Kidney (tissue), 22 donors: ENCODE measurements at places on chromosomes 1 and 21. TPM values are rescaled to one million over a fixed set of nuclear protein-coding genes. Genes with fewer than 3 reads are reported as not detected.

GRCh38 chr1:183840140-183840539, 35.2 kb downstream of the RGL1 start:
- H3K36me3 ChIP-seq: no peaks in the 10 kb centered on the region
- H3K27ac ChIP-seq: no peak overlapping the region
- no peak overlapping the region for H3K4me3 ChIP-seq
- no peak for DNase-seq
- H3K4me1 ChIP-seq: peaks cover 11% of the 10 kb centered on the region
- no peaks in the 10 kb centered on the region for H3K27me3 ChIP-seq

GRCh38 chr1:42214447-42214871, 49.9 kb upstream of the GUCA2A start:
- H3K27me3 ChIP-seq: no peaks in the 10 kb centered on the region
- no peak overlapping the region for H3K27ac ChIP-seq
- no peak for DNase-seq
- no peaks in the 10 kb centered on the region for H3K4me1 ChIP-seq
- H3K36me3 ChIP-seq: no peaks in the 10 kb centered on the region
- no peak overlapping the region for H3K4me3 ChIP-seq

DNA sequence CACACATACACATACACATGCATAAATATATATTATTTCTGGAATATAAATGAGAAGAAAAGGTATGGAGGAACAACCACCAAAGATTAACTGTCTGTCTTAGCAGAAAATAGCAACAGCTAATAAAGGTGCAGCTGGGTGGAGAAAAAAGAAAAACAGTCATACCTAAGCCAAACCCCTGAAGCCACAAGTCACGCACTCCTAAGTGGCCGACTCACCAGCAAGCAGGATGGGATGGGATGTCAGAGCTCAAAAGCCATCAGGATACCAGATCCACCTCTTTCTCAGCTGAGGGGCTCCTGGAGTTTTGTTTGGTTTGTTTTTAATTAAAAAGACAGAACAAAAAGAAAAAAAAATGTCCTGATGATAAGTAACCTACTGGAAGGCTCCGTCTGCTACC, 64.7 kb upstream of the HIVEP3 start:
- H3K4me1 ChIP-seq: no peaks in the 10 kb centered on the region
- no peaks in the 10 kb centered on the region for H3K27me3 ChIP-seq
- no peak overlapping the region for H3K4me3 ChIP-seq
- DNase-seq: no peak
- H3K27ac ChIP-seq: no peak overlapping the region
- H3K36me3 ChIP-seq: no peaks in the 10 kb centered on the region

DNA sequence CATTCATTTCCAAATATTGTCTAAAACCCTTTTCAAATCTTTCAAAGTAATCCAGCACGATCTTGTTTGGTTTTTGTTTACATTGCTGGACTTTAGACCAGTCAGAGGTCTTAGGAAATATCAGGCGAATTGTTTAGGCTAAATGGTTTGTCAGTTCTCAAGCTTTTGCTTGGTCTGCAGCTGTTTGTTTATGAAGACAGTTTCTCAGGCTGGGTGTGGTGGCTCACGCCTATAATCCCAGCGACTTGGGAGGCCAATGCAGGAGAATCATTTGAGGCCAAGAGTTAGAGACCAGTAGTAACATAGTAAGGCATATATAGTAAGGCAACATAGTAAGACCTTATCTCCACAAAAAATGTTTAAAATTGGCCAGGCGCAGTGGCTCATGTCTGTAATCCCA, 77.5 kb downstream of the DNTTIP2 start:
- H3K4me1 ChIP-seq: no peaks in the 10 kb centered on the region
- no peak overlapping the region for H3K4me3 ChIP-seq

GRCh38 chr1:52253421-52253820, 111.5 kb downstream of the ZFYVE9 start:
- no peak for DNase-seq
- no peaks in the 10 kb centered on the region for H3K4me1 ChIP-seq
- H3K27me3 ChIP-seq: no peaks in the 10 kb centered on the region
- H3K27ac ChIP-seq: no peak overlapping the region
- H3K36me3 ChIP-seq: no peaks in the 10 kb centered on the region
- H3K4me3 ChIP-seq: no peak overlapping the region

- H3K36me3 ChIP-seq: no peaks in the 10 kb centered on the region
- no peak for DNase-seq
- no peak overlapping the region for H3K27ac ChIP-seq
- H3K4me3 ChIP-seq: no peak overlapping the region
- no peaks in the 10 kb centered on the region for H3K27me3 ChIP-seq
- no peaks in the 10 kb centered on the region for H3K4me1 ChIP-seq
Observed at GRCh38 chr1:184640505-184640904, 114.2 kb downstream of the EDEM3 start.

DNA sequence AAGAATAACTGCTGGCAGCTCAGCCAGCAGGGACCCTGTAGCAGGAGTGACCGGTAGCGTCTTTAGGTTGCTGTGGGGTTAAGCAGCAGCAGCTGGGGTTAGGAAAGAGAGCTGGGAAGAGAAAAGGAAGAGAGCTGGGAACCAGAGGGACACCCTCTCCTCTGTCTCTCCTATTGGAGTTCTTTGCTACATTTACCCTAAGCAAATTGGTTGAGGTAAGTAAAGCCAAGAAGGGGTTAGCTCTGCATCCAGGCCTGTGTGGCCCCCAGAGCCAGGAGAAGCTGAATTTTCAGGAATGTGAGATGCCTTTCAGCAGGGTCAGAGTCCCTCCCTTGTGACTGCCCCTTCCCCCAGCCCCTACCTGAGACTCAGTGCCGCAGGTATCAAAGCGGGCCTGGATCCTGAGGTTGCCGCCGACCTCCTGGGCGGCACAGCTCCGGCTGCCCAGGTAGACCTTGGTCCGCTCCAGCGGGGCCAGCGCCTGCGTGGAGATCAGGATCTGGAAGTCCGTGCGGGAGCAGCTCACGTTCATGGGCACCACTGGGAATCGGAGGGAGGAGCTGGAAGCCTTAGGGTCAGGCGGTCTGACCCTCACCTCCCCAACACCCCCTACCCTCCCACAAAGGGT, 16.4 kb downstream of the CDCP2 start:
- H3K4me1 ChIP-seq: peaks cover 5% of the 10 kb centered on the region
- no peak for DNase-seq
- no peak overlapping the region for H3K4me3 ChIP-seq
- no peaks in the 10 kb centered on the region for H3K36me3 ChIP-seq

GRCh38 chr1:4975856-4976255, 321.4 kb downstream of the AJAP1 start:
- H3K27me3 ChIP-seq: no peaks in the 10 kb centered on the region
- H3K27ac ChIP-seq: no peak overlapping the region
- H3K4me3 ChIP-seq: no peak overlapping the region
- no peaks in the 10 kb centered on the region for H3K36me3 ChIP-seq
- no peaks in the 10 kb centered on the region for H3K4me1 ChIP-seq
- DNase-seq: no peak

GRCh38 chr1:108551137-108551862, 8.6 kb upstream of the EEIG2 start:
- H3K27ac ChIP-seq: no peak overlapping the region
- no peaks in the 10 kb centered on the region for H3K4me1 ChIP-seq
- H3K36me3 ChIP-seq: no peaks in the 10 kb centered on the region
- no peak for DNase-seq

GRCh38 chr1:79662596-79662995, 656.1 kb upstream of the ADGRL4 start:
- H3K4me3 ChIP-seq: no peak overlapping the region
- DNase-seq: no peak
- no peaks in the 10 kb centered on the region for H3K27me3 ChIP-seq
- no peak overlapping the region for H3K27ac ChIP-seq
- H3K36me3 ChIP-seq: no peaks in the 10 kb centered on the region

- peaks cover 2% of the 10 kb centered on the region for H3K4me1 ChIP-seq
- no peak for DNase-seq
- H3K4me3 ChIP-seq: no peak overlapping the region
- H3K36me3 ChIP-seq: peaks cover 49% of the 10 kb centered on the region
- no peak overlapping the region for H3K27ac ChIP-seq
Observed at GRCh38 chr1:22509815-22510214, 53.5 kb upstream of the EPHA8 start.

DNA sequence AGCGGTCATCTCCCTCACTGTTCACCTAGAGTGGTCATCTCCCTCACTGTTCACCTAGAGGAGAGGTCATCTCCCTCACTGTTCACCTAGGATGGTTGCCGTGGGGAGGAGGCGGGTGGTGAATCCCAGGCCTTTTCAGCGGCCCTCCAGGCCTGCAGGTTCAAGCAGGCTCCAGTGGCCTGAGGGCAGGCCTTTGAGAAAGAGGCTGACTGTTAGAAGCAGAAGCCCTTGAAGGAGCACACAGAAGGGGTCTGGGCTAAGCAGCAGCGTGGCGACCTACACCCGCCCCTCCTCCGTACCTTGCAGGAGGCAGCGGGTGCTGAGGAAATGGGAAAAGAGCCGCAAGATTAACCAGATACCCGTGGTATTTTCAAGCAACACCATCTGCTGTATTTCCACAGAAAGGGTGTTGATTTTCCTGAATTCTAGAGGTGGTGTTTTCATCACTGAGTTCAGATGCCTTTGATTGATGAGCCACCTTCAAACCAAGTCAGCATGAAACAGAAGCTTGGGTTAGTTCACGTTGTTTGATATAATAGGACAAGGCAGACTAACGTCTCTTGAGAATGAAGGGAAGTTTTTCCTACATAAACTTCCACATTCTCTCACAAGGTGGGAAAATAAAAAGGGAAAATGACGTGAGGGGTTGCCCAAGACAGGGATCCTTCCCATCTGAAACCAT, 289.5 kb downstream of the KIF26B start:
- peaks cover 3% of the 10 kb centered on the region for H3K4me1 ChIP-seq
- no peaks in the 10 kb centered on the region for H3K27me3 ChIP-seq
- H3K27ac ChIP-seq: no peak overlapping the region
- H3K36me3 ChIP-seq: no peaks in the 10 kb centered on the region
- DNase-seq: peak; percentile 29

DNA sequence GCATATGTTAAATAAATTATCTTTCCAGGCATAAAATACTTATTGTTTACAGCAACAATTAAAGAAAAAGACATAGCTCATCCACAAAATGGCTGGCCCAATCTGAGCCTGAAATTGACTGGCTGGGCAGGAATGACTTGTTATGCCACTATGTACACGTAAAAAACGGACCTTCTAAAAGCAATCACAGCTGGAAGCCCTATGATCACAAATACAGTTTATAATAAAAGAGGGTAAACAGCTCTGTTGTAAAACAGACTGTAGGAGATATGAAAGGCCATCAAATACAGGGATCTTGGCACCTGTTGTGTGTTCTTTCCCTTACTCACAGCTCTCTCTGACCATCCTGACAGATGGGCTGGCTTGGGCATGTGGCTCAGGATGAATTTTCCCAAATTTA, 70.5 kb upstream of the DMRTA2 start:
- H3K36me3 ChIP-seq: peaks cover 7% of the 10 kb centered on the region
- DNase-seq: no peak
- no peaks in the 10 kb centered on the region for H3K27me3 ChIP-seq
- no peak overlapping the region for H3K27ac ChIP-seq

GRCh38 chr1:153680120-153680403, 1.6 kb downstream of the NPR1 start:
- peaks cover 6% of the 10 kb centered on the region for H3K4me1 ChIP-seq
- H3K4me3 ChIP-seq: peak overlapping the region; percentile 64
- peak overlapping the region; percentile 45 for H3K27ac ChIP-seq
- no peak for DNase-seq

GRCh38 chr1:234617986-234618736, 8.2 kb upstream of the IRF2BP2 start:
- no peaks in the 10 kb centered on the region for H3K27me3 ChIP-seq
- no peaks in the 10 kb centered on the region for H3K36me3 ChIP-seq
- H3K4me3 ChIP-seq: no peak overlapping the region
- peak; percentile 64 for DNase-seq
- H3K4me1 ChIP-seq: peaks cover 50% of the 10 kb centered on the region

GRCh38 chr1:156523801-156524480, 23.4 kb upstream of the MEF2D start:
- no peaks in the 10 kb centered on the region for H3K27me3 ChIP-seq
- H3K27ac ChIP-seq: no peak overlapping the region

DNA sequence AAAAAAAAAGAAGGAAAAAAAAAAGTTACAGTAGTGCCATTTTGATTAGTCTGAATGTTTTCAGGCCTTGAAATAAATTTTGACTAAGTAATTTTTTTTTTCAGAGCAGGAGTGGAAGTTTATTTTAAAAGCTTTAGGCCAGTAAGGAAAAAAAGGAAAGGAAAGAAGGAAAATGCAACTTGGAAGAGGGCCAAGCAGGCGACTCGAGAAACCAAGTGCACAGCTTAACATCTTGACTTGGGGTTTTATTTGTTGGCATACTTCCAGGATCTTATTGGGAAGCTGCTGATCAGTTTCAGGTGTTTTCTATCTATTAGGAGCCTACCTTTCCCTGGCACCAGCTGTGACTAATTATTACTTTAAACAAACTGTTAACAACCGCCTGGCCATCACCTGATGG, 41.7 kb downstream of the ATF3 start:
- DNase-seq: no peak
- no peaks in the 10 kb centered on the region for H3K27me3 ChIP-seq
- no peaks in the 10 kb centered on the region for H3K36me3 ChIP-seq
- no peak overlapping the region for H3K27ac ChIP-seq

- DNase-seq: no peak
- H3K4me3 ChIP-seq: no peak overlapping the region
- H3K27me3 ChIP-seq: no peaks in the 10 kb centered on the region
Observed at GRCh38 chr1:214574598-214575411, 23.4 kb upstream of the PTPN14 start.

- no peak for DNase-seq
- no peak overlapping the region for H3K27ac ChIP-seq
- no peaks in the 10 kb centered on the region for H3K36me3 ChIP-seq
- no peaks in the 10 kb centered on the region for H3K4me1 ChIP-seq
- no peaks in the 10 kb centered on the region for H3K27me3 ChIP-seq
Observed at GRCh38 chr1:15738416-15739113, 2.5 kb downstream of the SLC25A34 start.

- no peaks in the 10 kb centered on the region for H3K27me3 ChIP-seq
- no peaks in the 10 kb centered on the region for H3K4me1 ChIP-seq
- no peak overlapping the region for H3K4me3 ChIP-seq
Observed at GRCh38 chr1:29090937-29091618, 32.6 kb downstream of the TMEM200B start.

TSEN15 gene
- total RNA-seq: 25.6 TPM

ALPL gene
- total RNA-seq: 8.4 TPM

CRYAA gene
- not detected for total RNA-seq

SMIM1 gene
- total RNA-seq: 7.0 TPM

CFHR5 gene
- not detected for total RNA-seq

RAP1GAP gene
- total RNA-seq: 39.2 TPM

SV2A gene
- 4.5 TPM for total RNA-seq

KIF21B gene
- total RNA-seq: 5.6 TPM

NAV1 gene
- 23.0 TPM for total RNA-seq

NEGR1 gene
- total RNA-seq: 10.2 TPM

C4BPA gene
- total RNA-seq: 45.7 TPM

ATP5PO gene
- 165 TPM for total RNA-seq

ASTN1 gene
- total RNA-seq: 0.25 TPM
